ENCODE measurements at places on chromosomes 1 and 21. TPM values are rescaled to one million over a fixed set of nuclear protein-coding genes. Genes with fewer than 3 reads are reported as not detected.

Gene ICOSLG
- polyA plus RNA-seq: 8.7 TPM

Gene S100PBP
- 19.5 TPM for polyA plus RNA-seq

Gene LCK
- 0.91 TPM for polyA plus RNA-seq

Gene IL19
- polyA plus RNA-seq: not detected

Gene KIRREL1
- polyA plus RNA-seq: 37.3 TPM

Gene SPATA17
- polyA plus RNA-seq: 2.3 TPM

Gene UBE2J2
- 41.6 TPM for polyA plus RNA-seq

Gene ASCL5
- not detected for polyA plus RNA-seq

Gene GBP6
- not detected for polyA plus RNA-seq

Gene PCSK9
- 9.6 TPM for polyA plus RNA-seq

Gene EPHA8
- polyA plus RNA-seq: not detected

Gene OR10Z1
- not detected for polyA plus RNA-seq

Gene TSPEAR
- polyA plus RNA-seq: 0.09 TPM

Gene RBM11
- not detected for polyA plus RNA-seq

Gene CBR3
- polyA plus RNA-seq: 2.2 TPM

Gene SLC45A1
- polyA plus RNA-seq: 0.98 TPM

Gene FOXD3
- 8.9 TPM for polyA plus RNA-seq

Gene MTARC1
- 5.9 TPM for polyA plus RNA-seq

Gene RBBP5
- 11.2 TPM for polyA plus RNA-seq

Gene AMY1A
- polyA plus RNA-seq: not detected

Gene SYT11
- polyA plus RNA-seq: 12.1 TPM

Gene MYOC
- polyA plus RNA-seq: 1.6 TPM

Gene DISP3
- 0.15 TPM for polyA plus RNA-seq

Gene GRIK3
- 1.2 TPM for polyA plus RNA-seq

Gene ALX3
- not detected for polyA plus RNA-seq

Gene CTXND2
- polyA plus RNA-seq: not detected

Gene C8A
- not detected for polyA plus RNA-seq

Gene ETNK2
- polyA plus RNA-seq: 3.1 TPM

Gene INSRR
- 0.58 TPM for polyA plus RNA-seq

Gene HTR1D
- polyA plus RNA-seq: 0.16 TPM

Gene MCOLN2
- polyA plus RNA-seq: 0.11 TPM

Gene LRRC52
- polyA plus RNA-seq: 0.10 TPM

Gene PLA2G2F
- not detected for polyA plus RNA-seq

Gene SPATA46
- polyA plus RNA-seq: not detected

Gene NBPF20
- 3.6 TPM for polyA plus RNA-seq

Gene AMIGO1
- polyA plus RNA-seq: 8.9 TPM

Gene KIAA1614
- 12.9 TPM for polyA plus RNA-seq

Gene SLC26A9
- polyA plus RNA-seq: 0.09 TPM

Gene S100A2
- polyA plus RNA-seq: 1.5 TPM

Gene MDM4
- polyA plus RNA-seq: 33.8 TPM

Gene DMAP1
- 35.4 TPM for polyA plus RNA-seq

Measured in muscle of leg (tissue), 16 donors.